Activated T-cell treated with anti-CD3 and anti-CD28 coated beads for 24 hours (primary cell): ENCODE measurements at places on chromosomes 5 and 9.

DNA sequence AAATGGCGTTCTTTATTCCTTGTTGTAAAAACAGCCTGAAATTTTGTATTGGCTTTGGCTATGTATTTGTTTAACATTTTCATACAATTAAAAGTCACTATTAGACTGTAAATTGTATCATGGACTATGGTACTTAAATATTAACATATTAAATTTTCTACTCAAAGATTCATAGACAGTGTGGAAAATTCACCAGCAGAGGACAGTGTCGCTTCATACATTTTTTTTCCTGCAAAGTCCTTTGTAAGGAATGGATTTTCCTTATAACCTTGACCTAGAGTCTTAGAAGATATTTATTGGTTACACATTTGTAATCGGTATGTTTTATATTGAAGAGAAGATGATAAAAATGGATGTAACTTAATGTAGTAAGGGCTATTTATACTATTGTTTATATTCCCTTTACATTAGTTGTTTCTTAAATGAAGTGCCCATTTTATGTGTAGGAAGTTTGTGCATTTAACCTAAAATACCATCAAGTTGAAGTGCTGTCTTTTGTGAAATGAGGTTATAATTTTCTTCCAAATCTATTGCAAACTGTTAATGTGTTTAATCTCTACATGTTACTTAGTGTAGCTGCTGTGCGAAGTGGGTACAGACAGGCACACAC is 150.1 kb downstream of the KDM4C start:
- no peak for DNase-seq

DNA sequence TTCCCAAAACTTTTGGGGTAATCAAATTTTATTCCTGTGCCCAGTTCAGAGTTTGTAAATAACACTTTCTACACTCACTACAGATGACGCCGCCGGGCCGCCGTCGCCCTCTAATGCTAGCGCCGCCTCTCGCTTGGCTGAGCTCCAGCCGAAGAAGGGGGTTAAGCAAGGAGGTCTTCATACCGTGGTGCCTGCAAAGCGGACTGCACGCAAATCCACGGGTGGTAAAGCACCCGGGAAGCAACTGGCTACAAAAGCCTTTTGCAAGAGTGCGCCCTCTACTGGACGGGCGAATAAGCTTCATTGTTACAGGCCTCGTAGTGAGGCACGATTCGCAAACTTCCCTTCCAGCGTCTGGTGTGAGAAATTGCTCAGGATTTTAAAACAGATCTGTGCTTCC is 280.4 kb downstream of the MEF2C start:
- DNase-seq = no peak

DNA sequence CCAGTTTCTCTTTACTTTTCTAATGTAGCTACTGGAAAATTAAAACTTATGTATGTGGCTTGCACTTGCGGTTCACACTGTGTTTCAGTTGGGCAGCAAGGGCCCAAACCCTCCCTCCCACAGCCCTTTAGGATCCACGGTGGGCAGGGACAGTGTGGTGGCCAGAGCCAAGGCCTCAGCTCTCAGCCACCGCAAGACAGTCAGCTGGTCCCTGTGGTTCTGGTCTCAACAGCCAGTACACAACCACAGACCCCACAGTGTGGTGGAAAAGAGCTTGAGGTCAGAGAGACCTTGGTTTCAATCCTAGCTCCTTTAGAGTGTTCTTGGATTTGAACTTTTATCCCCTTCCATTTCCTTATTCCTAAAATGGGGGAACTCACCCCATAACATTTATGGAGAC is 153.0 kb upstream of the SMIM23 start:
- no peak for DNase-seq

DNA sequence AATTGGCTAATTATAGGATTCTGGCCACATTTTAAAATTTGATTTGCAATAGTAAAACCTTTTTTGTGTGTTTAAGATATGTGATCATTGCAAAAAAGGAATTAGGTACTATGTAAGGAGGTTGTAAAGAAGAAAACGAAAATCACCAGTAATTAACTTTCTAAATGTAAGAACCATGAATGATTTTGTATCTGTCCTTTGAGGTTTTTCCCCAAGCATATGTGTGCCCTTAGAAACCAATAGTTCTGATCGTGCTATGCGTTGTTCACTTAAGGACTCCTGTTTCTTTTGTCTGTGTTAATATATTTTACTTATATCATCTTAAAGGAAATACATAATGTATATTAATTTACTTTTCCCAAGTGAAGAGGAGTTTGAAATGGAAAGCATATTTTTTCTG is 410.2 kb downstream of the PSAT1 start:
- DNase-seq = no peak

DNA sequence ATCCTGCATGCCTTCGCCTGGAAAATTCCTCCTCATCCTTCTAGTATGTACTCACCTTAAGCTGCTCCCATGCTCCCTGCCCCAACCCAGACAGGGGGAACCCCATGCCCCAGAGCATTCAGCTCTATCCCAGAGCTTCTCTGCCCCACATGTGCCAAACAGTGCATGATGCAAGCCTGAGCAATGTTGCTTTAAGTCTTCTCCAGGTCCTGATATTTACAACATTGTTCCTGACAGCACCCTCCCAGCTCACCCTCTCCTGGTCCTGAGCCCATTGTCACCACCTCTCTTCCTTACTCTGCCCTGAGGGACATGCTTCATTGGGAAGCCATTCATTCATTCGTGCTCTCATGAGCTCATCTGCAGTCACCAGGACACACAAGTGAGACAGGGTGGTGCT is 23.4 kb upstream of the BARX1 start:
- DNase-seq = no peak

DNA sequence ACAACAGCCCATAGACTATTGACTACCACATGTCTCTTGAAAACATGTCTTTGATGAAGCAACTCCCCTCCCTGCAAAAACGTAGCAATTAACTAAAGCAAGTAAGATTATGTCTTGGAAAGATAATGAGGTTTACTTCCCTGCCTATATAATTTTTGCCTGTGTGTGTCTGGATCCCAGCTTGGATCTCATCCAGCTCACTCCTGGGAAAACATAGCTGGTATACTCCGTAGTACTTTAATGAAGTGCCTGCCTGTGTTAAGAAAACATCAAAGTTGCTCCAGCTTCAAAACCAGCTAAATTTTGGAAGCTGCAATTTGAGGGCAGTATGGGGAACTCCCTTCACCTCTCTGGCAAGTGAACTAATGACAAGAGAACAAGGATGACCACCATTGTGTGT is 182.6 kb upstream of the C9orf72 start:
- DNase-seq = no peak

GRCh38 chr5:32231929-32232328 is 57.8 kb upstream of the GOLPH3 start:
- no peak for DNase-seq

GRCh38 chr5:28430565-28431178 is 1392.3 kb upstream of the CDH9 start:
- DNase-seq = no peak

DNA sequence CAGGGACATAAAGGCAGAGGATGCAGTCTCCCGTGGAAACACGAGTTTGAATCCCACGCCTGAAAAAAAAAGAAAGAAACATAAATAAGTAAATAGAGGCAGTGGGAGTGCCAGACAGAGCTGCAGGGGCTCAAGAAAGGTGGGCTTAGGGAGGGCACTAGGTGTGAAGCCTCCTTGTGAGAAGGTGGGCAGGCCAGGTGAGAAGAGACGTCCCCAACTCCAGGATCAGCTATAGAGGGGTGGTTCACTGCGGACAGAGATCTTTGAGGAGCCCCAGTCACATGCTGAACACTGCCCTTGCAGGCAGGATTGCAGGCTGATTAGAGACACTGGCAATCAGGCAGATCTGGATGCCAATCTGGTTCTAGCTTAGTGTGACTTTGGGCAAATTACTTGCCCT is 172.1 kb downstream of the RGS3 start:
- DNase-seq = no peak

DNA sequence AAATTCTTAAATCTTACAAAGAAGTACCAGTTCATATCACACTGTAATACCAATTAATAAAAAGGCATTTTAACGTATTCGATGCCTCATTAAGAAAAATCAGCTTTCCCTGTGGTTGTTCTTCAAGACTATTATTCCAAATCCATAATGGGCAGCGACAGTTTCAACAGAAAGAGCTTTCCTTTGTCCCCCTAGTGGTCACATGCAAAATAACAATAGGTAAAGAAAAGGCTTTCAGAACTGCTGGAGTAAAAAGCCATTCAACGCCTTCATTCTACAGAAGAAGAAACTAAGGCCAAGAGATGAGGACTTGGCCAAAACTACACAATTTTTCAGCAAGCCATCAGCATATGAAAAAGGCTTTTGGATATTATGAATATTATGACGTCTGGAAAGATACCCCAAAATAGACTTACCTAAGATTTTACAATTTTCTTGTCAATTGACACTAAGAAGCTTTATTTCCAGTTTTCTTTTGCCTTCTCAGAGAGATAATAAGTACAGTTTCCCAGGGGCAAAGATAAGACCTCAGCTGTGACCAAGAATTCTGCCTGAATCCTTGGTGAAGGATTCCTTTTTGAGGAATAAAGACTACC is 6.7 kb upstream of the CDH6 start:
- DNase-seq = no peak

DNA sequence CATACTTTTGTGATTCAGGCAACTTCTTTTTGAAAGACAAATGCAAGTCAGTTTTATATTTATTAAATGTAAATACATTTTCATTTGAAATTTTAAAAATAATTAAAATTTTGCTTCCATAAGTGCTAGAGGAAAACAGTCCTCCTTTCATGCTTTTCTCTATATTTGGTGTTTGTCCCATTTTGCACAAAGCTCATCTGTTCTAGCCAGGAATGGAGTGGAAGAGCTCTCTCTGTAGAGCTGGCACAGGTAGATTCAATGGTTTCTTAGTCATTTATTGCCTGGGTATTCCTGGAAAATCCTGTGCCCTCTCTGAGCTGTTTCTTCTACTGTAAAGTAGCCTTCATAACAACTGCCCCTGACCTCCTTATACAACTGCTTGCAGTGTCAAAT is 267.6 kb upstream of the HAPLN1 start:
- no peak for DNase-seq
